Dermis microvascular lymphatic vessel endothelial cell (primary cell): ENCODE measurements at places on chromosomes 2 and 18. TPM values are rescaled to one million over a fixed set of nuclear protein-coding genes. Genes with fewer than 3 reads are reported as not detected.

Gene APLF
- 4.0 and 6.4 TPM in 2 replicates for total RNA-seq

DNA sequence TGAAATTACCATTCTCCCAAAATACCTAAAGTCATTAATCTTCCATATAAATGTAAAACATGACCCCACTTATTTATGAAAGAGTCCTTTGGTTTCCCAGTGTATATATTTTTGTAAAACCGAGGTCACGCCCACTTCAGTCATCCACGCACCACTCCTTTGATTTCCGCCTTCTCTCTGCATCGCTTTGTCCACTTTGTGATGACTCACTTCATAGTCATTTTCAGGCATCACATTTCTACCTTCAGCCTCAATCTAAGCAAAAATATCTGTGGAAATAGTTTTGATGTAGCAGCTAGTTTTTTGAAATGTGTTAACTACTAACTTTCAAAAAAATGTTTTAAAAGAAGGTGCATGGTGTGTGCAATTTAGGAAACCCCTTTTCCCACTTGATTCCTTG, 793.5 kb upstream of the SOX11 start:
- DNase-seq, result no peak

Gene ANKRD62
- total RNA-seq, result not detected in 2 replicates

Gene UGT1A9
- not detected in 2 replicates for total RNA-seq

- peak; percentile 66 for DNase-seq
These were observed 26.5 kb downstream of the MDH1 start for GRCh38 chr2:63614983-63615945.

- DNase-seq, result no peak
These were observed 105.5 kb downstream of the ZEB2 start for GRCh38 chr2:144414324-144414845.

DNA sequence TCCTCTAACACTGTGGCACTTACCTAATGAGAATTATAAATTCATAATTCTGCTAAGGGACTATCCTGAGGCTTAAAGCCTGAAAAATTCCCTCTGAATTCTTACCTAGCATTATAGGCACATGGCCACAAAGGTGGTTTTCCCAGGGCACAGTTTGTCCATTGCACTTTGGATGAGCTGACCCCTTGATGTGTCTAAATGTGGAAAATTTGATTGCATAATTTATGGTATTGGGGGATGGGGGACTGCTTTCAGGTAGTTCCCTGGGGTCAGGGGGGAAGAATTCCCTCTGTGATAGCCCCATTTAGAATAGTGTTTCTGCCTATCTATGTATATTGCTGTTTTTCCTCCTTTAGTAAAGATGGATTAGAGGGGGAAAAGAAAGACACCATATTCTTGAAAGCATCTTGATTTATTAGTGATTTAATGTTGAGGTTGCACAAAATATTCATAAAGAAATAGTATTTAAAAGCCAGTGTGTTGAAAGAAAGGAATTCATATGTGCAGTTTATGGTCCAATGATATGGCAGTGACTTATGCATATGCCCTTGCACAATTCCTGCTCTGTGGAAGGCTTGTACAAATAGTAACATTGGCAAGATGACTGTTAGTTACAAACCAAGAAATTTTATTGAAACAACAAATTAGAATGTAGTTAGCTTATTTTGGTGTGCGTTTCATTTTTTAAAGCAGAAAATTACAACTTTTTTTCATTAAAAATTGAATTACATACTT, 8.7 kb upstream of the HTR2B start:
- DNase-seq, result no peak

DNA sequence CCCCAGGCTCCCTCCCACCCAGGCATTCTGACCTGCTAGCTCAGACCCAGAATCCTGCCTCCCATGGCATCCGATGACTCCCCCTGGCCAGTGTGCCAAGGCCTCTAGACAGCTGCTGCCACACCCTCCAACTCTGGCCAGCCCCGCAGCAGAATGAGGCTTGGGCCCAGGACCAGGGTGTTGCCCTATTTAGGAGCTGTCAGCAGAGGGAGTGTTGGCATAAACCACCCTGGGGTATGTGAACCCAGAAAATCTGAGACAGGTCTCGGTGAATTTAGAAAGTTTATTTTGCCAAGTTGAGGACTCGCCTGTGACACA, 134.3 kb downstream of the KLHL29 start:
- no peak for DNase-seq
